HCEC 1CT (cell line): ENCODE measurements at places on chromosomes 6 and 20.
A peak's percentile ranks its signal among the peaks of the same experiment; 100 is the strongest.

DNA sequence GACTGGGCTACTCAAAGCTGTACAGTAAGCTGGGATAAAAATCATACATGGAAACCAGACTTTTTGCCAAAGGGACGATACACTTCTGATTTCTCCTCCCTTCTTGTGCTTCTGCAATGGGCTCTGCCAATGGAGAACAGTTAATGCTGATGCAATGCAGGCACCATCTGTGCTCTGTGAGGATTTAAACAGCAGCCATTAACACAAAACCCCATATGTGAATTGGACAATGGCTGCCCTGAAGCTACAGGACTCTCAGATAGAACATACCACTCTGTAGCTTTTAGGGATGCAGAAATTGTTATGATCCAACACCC is 71.9 kb downstream of the GJA10 start:
- no peak for DNase-seq

DNA sequence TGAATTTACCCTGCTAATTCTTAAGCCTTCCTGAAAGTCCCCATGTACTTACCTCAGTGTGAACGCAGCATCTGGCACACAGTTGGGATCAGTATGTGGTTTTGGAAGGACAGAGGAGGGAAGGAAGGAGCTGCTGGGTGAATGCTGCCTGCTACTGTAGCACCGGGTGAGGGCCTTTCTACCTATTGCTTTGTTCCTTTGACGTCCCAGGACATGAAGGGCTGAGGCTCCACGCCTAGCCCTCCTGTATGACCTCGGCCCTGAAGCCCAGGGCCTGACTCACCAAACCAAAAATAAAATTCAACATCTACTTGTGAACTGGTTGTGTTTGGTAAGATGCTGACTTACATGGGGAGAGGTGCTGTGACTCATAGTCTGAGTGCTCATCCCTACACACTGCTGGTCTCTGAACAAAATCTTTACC is 51.1 kb downstream of the ARID1B start:
- peak; percentile 96 for DNase-seq

DNA sequence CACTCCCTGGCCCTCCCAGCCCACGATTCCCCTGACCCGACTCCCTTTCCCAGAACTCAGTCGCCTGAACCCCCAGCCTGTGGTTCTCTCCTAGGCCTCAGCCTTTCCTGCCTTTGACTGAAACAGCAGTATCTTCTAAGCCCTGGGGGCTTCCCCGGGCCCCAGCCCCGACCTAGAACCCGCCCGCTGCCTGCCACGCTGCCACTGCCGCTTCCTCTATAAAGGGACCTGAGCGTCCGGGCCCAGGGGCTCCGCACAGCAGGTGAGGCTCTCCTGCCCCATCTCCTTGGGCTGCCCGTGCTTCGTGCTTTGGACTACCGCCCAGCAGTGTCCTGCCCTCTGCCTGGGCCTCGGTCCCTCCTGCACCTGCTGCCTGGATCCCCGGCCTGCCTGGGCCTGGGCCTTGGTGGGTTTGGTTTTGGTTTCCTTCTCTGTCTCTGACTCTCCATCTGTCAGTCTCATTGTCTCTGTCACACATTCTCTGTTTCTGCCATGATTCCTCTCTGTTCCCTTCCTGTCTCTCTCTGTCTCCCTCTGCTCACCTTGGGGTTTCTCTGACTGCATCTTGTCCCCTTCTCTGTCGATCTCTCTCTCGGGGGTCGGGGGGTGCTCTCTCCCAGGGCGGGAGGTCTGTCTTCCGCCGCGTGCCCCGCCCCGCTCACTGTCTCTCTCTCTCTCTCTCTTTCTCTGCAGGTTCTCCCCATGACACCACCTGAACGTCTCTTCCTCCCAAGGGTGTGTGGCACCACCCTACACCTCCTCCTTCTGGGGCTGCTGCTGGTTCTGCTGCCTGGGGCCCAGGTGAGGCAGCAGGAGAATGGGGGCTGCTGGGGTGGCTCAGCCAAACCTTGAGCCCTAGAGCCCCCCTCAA is at the start of gene LTA:
Gene LTA (plus strand): TSS at position 249 of the 871 bp plus-strand sequence. CDS start 454 bp downstream, at position 703.
- no peak for DNase-seq

DNA sequence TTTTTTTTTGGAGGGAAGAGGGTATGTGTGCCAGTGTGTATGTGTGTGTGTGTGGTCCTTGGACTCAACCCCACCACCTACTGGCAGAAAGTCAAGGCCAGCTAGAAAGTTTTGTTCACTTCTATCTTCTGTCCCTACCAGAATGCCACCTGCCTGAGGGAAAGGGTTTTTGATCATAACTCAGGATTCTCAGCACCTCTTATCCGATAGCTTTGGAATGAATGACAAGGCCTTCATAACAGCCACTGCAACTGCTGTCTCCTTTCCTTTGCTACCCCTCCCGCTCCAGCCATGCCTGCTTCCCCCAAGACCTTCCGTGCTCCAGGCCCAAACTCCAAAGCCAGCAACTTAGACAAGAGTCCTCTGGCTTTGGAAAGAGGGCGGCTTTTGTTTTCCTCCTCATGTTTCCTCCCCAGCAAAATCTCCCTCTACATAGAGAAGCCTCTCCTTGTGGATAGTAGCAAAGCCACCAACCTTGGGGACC is 18.7 kb downstream of the BTN3A1 start:
- peak; percentile 37 for DNase-seq

DNA sequence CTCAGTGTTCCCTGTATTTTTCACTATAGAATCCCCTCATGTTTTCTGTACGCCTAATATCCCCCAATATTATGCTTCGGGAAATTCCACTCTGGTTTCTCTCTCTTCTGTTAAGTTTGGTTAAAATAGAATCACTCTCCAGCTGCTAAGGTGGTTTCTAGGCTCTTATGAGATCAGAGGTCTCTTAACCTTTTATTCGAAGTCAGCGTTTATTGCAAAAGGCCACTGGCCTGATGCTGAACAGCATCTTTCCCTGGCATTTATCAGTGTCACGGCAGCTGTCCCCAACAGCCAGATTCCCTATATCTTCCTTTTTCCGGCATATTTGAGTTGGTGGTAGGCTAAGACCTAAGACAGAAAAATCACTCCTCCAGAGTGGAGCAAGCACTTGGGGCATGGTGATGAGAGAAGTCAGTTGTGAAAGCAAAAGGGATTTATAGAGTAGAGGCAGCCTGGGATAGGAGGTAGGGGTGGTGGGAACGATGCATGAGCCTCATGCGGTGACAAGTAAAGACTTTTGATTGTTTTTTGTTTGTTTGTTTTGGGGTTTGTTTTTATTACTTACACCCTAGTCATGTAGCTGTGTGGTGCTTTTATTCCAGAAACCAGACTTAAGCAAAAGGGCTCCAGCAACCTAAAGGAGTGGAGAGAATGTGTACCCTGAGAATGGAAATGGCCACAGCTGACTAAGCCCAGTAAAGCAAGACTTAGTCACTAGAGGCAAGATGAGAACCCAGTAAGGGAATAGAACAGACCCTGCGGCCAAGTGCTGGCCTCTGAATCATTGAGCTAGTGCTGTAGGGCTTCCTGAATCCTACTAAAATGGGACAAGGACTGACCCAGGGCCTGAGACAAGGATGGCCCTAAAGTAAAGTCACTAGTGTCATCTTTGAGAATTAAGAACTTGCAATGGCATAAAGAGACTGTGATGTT is 233.0 kb upstream of the PRND start:
- DNase-seq = peak; percentile 90

DNA sequence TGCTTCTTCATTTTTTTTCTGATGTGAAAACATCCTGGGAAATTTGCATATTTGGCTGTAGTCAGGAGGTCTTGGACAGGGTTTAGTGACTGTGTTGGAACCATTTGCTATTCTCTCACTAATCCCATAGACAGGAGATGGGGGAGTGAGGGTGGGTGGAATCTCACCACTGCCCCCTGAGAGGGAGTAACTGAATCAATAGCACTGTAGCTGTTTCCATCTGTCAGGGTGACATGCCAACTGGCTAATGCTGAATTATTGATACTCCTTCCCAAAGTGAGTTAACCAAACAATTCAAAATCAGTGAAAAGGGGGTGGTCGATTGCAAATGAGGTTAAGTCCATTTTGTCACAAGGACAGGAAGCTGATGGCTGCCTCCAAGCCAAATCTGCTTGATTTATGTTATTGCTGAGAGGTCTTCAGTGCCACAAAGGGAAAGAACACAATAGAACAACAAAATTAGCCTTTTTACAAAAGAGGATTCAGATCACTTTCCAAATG is 55.1 kb upstream of the B3GAT2 start:
- no peak for DNase-seq

DNA sequence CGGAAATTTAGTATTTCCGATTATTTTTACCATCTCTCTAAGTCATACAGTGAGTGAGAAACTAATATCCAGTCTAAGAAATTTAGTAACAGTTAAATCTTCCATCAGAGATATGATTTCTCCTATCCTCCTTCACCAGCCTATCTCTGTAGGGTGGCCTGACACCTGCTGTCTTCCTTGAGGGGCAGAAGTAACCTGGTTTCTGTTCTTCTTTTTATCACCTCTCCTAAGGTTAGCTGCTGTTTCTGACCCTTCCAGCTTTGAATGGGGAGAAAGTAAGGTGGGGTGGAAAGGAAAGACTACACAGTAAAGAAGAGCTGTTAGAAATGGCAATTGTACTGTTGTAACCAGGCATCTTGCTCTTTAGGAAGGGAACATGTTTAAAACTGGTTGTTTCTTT is 447.7 kb downstream of the PHF3 start:
- DNase-seq = no peak

DNA sequence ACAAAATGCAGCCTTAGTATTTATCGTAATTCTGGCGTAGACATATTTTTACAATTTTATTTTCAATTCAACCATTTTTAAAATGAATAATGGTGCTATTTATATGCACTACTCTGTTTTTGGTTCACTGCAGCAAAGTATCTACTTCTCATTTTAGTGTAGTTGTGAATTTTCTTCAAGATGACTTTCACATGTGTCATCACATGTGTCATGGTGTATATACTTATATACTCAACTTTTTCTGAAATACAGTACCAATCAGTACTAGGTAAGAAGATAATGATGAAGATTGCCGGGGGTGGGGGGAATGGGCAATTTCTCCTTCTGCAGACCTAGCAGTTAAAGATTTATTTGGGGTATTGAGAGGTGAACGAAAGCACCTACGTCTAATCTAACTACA is 634.5 kb downstream of the PHF3 start:
- no peak for DNase-seq

DNA sequence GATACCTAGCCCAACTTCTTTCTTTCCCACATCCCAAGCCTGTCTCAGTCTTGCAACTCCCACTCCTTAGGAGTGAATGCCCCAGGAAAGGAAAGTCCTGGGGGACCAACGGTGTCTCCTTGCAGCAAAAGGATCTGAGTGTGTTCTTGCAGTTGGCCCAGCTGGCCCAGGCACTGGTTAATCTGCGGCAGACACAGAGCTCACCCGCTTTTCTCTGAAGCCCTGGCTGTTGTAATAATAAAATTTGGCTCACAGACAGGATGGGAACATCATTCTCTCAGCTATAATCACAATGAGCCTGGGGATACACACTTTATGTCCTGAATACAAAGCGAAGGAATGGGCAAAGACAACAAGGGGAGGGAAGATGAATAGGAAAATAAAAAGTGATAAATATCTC is 287.0 kb upstream of the PRND start:
- peak; percentile 13 for DNase-seq

DNA sequence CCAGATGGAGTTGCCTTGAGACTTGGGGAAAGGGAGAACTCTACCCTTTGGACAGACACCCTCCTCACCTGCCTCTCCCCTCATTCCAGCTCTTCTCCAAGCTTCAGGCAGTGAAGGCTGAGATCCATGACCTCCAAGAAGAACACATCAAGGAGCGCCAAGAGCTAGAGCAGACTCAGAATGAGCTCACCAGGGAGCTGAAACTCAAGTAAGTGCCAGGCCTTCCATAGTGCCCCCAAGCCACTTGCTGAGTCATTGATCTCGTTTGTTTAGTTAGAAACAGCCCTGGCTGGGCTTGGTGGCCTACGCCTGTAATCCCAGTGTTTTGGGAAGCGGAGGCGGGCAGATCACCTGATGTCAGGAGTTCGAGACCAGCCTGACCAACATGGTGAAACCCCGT is 39.2 kb downstream of the KIF3B start:
- no peak for DNase-seq

- no peak for DNase-seq
Observed at GRCh38 chr20:58294497-58295455, 14.7 kb upstream of the RAB22A start.

- DNase-seq = peak; percentile 40
Observed at GRCh38 chr6:7615611-7616383, 25.8 kb downstream of the SNRNP48 start.

- no peak for DNase-seq
Observed at GRCh38 chr6:31065556-31065955, 46.8 kb downstream of the C6orf15 start.

GRCh38 chr6:33492093-33492492 is 37.7 kb downstream of the ZBTB9 start:
- DNase-seq = no peak

GRCh38 chr6:35173427-35174087 is 32.4 kb upstream of the TCP11 start:
- DNase-seq = no peak

- DNase-seq = no peak
Observed at GRCh38 chr20:61664556-61665320, 400.9 kb downstream of the TAF4 start.

GRCh38 chr6:135191508-135192255 is 10.6 kb downstream of the MYB start:
- no peak for DNase-seq

- no peak for DNase-seq
Observed at GRCh38 chr20:57013741-57014140, 252.7 kb downstream of the BMP7 start.

GRCh38 chr6:223763-224162 is 68.5 kb upstream of the DUSP22 start:
- peak; percentile 52 for DNase-seq

GRCh38 chr20:2616634-2617033 is 35.8 kb upstream of the NOP56 start:
- no peak for DNase-seq

DNA sequence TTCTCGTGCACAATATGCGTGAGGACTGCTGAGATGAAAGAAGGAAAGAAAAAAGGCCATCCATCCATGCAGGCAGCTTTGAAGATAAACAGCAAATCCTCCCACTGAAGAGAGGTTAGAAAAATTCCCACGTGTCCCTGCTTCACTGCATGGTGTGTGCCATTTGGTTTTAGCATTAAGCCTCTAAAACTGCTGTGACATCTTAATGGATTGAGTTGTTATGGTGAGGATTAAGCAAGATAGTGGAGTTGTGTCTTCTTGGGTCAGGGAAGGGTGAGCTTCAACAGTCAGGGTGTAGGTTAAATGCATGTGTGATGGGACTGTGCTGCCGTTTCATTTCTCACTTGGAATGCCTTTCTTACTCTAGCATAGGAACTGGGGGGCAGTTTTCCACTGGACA is 50.5 kb downstream of the ZNF831 start:
- no peak for DNase-seq
